Activated naive CD4-positive, alpha-beta T cell treated with anti-CD3 and anti-CD28 coated beads, Interleukin-2, amount 50 U/mL, for 72 hours (primary cell): ENCODE measurements at places on chromosomes 5 and 9.
A peak's percentile ranks its signal among the peaks of the same experiment; 100 is the strongest.

DNA sequence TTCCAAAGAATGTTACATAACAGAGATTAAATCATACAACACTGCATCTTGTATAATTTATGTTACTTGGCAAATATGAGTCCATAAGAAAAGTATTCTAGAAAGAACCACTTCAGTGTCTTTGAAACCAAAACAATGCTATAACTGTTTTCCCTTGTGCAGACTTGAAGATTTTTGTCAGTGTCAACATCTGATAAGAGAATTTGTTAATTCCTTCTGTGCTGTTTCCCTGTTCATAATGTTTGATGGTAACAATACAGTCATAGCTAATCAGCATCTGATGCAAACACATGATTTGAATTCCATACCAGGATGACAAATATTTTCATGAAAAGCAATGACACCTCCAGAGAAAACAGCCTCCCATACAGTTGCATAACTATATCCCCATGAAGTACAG, 306.8 kb downstream of the SEMA5A start:
- no peak for DNase-seq

DNA sequence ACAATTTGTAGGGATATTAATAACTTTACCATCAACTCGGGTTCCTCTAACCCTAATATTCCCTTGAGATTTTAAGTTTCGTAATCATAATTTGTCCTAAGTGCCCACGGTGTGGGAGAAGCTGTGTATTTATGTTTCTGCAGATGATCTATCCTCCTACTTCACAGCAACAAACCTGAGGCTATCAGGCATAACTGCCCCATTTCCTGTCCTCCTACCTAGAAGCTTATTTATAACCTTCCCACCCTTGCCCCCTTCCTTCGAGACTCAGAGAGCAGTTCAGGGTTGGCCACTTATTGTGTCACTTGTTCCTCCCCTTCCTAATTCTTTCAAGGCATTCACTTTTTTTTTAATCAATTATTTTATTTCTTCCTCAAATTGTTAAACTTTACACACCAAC, 29.6 kb upstream of the LCP2 start:
- DNase-seq: no peak

DNA sequence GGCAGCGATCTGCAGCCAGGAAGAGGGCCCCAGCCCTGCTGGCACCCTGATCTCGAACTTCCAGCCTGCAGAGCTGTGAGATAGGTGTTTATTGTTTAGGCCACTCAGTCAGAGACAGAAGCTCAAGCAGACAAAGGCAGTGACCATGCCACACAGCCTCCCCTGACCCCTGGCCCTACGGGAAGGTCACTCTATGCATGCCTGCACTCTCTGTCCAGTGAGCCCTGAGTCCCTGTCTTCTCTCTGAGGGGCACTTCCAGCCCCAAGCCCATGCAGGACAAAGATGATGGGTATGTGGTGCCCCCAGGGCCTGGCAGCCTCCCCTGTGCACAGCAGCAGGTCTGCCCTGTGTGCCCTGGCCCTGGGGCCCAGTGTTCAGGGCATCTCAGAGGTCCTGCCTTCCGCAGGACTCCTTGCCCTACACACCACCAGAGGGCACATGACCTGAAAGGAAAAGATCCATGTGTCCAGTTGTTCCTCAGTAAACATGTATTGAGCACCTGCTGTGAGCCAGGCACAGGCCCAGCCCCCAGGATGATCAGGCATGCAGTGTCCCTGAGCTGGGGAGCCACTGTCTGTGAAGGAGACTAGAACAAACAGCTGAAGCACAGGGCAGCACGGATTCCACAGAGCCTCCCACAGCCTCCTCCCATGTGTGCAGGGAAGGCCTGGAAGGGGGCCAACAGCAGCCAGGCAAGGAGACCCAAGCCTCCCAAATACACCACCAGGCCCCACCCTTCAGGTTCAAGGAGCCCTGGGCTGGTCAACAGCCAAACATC, 109.3 kb downstream of the ATPSCKMT start:
- no peak for DNase-seq

GRCh38 chr5:73214306-73214705, 41.3 kb downstream of the TMEM174 start:
- DNase-seq: no peak

DNA sequence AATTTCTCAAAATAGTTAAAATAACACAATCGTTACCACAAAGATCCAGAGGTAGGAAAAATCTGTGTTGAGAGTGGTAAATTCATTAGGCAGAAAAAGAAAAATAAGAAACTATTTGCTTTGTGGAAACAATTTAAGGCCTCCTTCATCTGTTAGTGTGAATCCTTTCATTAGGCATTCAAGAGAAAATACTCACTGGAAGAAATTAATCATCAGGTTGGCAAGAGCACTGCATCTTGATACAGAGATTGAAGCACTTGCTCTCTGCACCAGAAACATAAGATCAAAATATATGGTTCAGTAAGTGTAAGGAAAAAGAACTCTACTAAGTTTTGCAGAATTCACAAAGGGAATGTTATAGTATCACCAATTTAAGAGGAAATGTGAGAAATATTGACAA, 44.4 kb downstream of the TTC39B start:
- no peak for DNase-seq

DNA sequence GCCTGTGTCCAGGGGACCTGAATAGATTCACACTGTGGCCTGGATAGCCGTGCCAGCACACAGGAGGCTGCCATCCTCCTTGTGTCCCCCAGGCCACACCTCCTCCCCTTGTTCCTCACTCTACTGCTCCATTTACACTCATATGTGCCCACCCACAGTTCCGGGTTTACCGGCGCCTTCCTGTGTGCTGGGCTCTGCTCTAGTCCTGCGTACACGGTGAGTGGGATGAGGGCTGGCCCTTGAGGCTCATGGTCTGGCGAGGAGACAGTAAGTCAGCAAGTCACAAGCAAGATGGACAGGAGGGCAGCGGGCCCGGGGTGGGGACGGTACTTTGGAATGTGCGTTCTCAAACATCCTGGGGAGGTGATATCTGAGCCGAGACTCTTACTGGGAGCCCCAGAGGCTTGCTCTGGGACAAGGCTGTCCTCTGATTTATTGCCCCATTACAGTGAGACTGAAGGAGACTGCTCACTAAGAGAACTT, 32.4 kb upstream of the NXNL2 start:
- DNase-seq: no peak

DNA sequence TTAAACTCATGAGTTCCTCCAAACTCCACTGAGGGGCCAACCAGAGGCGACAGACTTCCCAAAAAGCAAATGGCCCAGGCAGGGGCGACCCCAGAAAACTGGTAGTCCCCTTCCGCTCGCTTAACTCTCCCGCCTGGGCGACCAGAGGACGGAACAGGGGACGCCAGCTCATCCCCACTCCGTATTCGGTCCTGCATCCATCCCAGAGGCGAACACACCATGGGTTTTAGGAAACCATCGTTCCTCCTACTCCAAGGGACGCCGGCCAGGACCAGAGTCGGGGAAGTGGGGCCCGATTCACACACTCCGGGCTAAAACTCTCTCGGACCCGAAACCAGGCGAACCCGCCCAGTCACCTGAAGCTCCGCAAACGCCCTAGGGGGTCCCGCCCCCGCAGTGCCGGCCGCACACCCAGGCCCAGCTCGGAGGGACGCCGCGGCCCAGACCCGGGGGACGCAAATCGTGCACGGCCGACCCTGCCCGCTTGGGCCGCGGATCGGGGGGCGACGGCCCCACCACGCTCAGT, 478 bp downstream of the TEX10 start:
- peak; percentile 42 for DNase-seq
